ENCODE measurements at places on chromosomes 13 and 19.
A peak's percentile ranks its signal among the peaks of the same experiment; 100 is the strongest.

- DNase-seq: no peak
Observed at GRCh38 chr13:44230736-44231135, 142.9 kb upstream of the SERP2 start.

- no peak for DNase-seq
Observed at GRCh38 chr19:19520989-19521388, 5.0 kb downstream of the NDUFA13 start.

GRCh38 chr13:99900960-99901359, 70.6 kb downstream of the ZIC5 start:
- DNase-seq: no peak

DNA sequence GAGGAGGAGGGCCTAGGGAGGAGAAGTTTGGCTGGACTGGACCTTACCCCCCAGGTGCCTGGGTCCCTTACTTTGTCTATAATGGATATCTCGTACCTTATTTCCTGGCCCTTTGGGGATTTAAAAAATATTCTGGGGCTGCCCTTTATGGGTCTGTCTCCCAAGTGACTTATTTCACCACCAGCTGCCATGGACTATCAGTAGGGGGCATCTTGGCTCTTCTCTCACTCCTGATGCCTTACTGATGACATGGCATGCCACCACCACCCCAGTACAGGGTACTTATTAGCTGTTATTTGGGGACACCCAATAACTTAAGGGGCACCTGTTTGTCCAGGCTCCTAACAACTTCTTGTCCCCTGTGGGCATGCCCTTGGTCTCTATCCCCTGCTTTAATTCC, 38.0 kb downstream of the NFIX start:
- DNase-seq: no peak

DNA sequence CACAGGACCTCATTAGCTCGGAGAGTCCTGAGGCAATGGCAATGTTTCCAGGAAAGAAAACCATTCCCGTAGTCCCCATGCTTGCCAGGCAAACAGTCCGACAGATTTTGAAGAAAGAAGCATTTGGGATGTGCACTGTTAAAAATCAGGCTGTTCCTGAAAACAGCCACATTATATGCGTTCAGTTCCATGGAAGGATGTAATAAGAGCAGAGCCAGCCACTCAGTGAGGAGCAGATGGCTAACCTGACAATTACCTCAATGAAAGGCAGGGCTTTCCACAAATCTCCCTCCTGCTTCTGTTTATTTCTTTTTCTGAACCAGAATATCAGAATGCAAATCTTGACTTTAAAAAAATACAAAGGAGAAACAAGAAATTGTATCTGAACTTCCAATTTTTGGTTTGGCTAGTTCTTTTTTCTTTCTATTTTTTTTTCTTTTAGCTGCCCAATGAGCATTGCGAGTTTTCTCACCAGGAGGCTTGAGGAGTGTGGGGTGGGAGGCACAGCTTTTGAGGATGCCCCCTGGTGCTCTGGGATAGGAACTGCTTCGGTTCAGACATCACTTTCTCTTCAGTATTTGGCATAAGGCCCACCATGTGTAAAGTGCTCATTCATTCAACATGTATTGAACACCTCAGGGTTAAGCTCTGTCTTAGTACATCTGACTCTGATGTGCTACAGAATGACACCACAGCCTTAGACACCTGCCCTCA, 124.2 kb downstream of the TBC1D4 start:
- DNase-seq: peak; percentile 81

DNA sequence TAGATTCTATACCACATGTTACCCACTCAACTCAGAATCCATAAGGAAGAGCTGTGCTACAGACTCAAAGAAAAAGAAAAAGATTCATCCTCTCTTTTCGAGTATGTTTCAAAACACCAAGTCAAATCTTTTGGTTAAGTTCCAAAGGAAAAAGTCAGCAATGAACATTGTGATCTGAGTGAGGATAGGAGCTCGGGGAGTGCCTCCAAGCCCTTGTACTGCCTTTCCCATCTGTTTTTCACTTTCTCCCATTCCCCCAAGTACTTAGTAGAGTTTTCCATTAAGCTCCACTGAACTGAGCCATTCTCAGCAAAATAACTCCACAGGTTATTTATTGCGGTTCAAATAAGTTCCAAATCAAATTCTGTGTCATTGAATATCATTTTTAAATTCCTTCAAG, 47.7 kb upstream of the MAB21L1 start:
- peak; percentile 22 for DNase-seq

DNA sequence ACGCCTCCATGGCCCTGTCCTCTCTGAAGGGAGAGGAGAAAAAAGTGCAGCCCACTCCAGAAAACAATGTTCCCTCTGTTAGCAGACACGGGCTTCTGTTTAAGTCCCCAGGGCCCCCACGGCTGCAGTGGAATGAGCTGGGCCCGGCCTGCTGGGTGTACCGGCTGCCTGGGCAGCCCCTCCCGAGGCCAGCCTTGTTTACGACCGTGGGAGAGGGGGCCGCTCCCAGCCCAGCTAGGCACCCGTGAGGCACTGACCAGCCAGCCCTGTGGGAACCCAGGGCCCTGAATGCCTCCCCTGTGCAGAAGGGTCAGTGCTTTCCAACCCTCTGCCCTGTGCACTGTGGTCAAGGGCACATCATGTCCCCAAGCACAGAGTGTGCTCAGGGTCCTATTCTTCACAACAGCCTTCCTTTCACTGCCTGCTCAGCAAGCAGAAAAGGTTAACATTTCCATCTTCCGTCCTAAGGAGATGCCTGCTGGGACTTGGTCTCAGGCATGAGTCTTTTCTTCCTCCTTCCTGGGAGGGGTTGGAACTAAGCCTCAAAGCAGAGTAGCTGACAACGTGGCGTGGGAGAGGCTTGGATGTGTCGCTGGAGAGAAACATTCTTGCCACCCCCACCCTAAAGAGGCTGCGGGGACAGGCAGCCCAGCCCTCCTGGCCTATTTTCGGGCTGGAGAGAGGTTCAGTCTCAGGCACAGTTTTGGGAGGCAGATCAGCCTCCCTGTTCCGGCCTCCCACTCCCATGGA, 90.1 kb downstream of the RGCC start:
- no peak for DNase-seq

DNA sequence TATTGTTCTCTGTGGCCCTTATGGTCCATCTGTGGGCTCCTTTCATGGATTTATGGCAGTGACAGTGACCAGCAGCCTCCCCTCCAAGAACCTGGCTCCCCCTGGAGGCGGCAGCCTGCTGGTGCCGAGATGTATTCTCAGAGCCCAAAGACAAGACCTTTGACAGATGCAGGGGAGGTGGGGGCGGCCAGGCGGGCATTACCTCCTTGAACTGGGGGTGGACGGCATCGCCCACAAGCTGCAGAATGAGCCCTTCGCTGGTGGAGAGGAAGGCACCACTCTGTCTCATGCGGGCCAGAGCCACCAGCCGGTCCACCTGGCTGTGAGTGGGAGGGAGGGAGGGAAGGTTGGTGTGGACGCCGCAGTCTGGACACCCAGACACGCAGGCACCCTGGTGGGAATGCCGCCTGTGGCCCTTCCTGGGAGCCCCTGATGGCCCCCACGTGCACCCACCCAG, 6.6 kb downstream of the ISOC2 start:
- DNase-seq: peak; percentile 25

DNA sequence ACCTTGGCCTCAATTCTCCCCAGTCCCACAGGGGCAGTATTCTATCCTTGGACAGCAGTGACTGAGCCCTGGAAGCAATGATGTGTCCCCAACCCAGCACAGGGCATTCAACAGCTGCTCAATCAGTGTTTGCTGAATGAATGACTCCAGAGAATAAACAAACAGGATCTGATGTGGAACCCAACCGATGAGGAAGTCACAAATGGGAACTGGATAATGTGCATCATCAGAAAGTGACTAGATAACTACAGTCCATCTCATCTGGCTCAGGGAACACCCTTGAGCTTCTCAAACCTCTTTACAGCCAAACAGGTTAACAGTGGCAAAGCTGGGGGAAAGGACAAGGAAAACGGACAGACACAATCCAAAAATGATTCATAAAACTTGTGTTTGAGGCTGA, 8.2 kb downstream of the SLC25A30 start:
- no peak for DNase-seq

- DNase-seq: peak; percentile 6
Observed at GRCh38 chr13:100526318-100527000, 62.1 kb downstream of the GGACT start.

GRCh38 chr13:95552539-95553441, at the start of gene CLDN10:
Gene CLDN10, plus strand, starts transcription at chr13:95552720. Its CDS starts 34 bp downstream, at chr13:95552754.
- DNase-seq: no peak

DNA sequence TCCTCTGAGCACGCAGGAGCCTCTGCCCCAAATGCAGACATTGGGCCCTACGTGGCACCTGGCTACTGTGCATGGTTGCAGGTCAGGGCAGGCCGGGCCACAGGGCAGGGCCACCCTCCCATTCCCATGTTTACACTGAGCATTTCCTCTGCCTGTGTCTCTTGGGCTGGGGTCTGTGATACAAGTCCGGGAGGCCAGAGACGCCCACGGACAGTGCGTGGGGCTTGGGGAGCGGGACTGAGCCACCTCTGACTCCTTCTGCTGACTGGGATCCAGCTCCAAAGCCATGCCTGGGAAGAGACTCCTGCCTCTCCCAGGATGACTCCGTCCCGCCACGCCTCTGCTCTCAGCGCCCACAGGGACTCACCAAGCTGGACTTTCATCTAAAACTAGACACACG, 18.8 kb downstream of the GAS6 start:
- DNase-seq: no peak

GRCh38 chr13:32940601-32941000, 75.6 kb upstream of the KL start:
- no peak for DNase-seq

- DNase-seq: no peak
Observed at GRCh38 chr13:25920277-25920676, 131.5 kb downstream of the SHISA2 start.

DNA sequence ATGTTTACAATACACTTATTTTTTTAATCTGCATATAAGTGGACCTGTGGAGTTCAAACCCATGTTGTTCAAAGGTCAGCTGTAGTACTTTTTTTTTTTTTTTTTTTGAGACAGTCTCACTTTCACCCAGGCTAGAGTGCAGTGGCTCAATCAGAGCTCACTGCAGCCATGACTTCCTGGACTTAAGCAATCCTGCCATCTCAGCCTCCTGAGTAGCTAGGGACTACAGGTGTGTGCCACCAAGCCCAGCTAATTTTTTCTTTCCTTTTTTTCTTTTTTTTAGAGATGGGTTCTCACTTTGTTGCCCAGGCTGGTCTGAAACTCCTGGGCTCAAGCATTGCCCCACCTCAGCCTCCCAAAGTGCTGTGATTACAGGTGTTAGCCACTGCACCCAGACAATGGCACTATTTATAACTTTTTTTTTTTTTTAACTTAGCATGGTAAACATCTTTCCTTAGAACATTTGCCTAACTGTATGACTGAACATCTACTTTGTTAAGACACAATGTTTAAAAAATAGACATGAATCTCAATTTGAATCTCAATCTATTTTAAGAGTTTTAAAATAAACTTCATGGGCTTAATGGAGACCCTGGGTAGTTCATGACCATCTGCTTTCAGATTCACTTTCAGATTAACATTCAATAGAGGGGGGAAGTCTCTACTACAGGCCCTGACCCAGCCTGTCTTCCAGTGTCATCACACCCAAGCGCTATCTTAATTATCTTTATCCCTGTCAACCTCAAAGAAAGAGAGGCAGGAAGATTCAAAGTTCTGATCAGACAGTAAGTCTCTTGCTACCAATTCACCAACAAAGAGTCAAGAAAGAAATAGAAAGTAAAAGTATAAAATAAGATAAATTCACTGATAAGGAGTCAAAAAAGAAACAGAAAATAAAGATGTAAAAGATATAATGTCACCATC, 97.7 kb upstream of the DOCK9 start:
- DNase-seq: no peak

DNA sequence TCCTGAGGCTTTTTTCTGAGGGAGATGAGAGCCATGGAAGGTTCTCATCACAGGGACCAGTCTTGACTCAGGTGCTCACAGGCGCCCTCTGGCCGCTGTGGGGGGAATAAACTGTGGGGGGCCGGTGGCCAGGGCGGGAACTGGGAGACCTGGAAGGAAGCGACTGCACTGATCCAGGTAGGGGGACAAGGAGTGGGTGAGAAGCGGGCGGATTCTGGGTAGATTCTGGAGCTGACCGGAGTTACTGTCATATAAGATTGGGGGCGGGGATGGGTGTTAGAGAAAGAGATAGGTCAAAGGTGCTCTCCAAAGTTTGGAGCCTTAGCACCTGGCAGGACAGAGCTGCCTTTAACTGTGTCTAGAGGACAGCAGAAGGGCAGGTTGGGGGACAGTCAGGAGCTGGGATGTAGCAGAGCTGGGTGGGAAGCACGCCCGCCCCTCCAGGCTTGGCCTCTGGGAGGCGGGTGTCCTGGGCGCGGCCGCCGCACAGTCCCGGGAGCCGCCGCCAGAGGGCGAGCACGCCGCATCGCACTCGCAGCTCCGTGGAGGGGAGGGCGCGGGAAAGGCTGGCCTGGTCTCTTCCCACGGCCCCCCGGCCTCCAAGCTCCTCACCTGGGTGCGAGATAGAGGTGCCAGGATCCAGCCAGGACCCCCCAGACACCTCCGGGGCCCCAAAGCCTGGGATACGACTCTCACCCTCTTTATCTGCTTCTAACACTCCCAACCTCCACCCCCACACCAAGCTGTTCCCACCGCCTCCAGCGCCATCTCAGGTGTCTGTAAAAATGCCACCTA, 4.2 kb upstream of the DAND5 start:
- peak; percentile 90 for DNase-seq

- no peak for DNase-seq
Observed at GRCh38 chr19:46748325-46749109, 2.3 kb upstream of the STRN4 start.

- DNase-seq: no peak
Observed at GRCh38 chr13:52788011-52788410, 48.4 kb upstream of the CNMD start.

DNA sequence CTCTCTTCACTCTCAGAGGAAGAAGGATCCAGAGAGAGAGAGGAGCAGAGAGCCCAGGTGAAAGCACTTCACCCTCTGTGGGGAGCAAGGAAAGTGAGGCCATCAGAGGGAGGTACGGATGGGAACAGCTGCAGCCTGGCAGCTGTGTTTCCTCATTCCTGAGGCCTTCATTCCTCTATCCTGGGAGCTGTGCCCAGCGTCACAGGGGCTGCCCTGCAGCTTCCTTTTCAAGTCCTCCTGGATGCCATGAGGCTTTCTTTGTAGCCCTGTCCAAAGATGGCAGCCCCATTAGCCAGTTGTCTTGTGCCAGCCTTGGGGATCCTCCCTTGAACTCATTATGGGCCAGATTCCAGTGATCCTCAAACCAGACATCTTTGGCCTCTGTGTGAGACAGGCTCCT, 76.8 kb upstream of the PCDH8 start:
- DNase-seq: peak; percentile 41

GRCh38 chr13:30607908-30608307, 9.8 kb upstream of the USPL1 start:
- DNase-seq: no peak

DNA sequence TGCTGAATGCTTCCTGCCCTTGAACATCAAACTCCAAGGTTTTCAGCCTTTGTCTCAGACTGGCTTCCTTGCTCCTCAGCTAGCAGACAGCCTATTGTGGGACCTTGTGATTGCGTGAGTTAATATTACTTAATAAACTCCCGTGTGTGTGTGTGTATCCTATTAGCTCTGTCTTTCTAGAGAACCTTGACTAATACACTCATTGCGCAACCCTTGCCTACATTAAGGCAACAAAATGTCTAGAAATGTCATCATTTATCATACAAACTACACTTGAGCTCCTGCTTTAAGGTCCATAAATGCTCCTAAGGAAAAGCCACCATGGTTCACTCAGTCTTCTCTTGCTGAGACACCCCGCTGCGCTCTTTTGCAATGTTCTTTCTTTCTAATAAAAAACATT, 2861.0 kb downstream of the PCDH9 start:
- DNase-seq: no peak
